Hepatocyte (in vitro differentiated cells): ENCODE measurements at places on chromosomes 7 and 10.

- DNase-seq: no peak
Observed at GRCh38 chr10:92690915-92691590, 1.3 kb downstream of the HHEX start.

- DNase-seq: peak; percentile 33
Observed at GRCh38 chr7:24971333-24972165, 8.4 kb downstream of the OSBPL3 start.

GRCh38 chr10:124333931-124334330 is 84.8 kb downstream of the OAT start:
- DNase-seq: no peak

GRCh38 chr7:33726582-33726981 is 178.8 kb upstream of the BMPER start:
- no peak for DNase-seq

DNA sequence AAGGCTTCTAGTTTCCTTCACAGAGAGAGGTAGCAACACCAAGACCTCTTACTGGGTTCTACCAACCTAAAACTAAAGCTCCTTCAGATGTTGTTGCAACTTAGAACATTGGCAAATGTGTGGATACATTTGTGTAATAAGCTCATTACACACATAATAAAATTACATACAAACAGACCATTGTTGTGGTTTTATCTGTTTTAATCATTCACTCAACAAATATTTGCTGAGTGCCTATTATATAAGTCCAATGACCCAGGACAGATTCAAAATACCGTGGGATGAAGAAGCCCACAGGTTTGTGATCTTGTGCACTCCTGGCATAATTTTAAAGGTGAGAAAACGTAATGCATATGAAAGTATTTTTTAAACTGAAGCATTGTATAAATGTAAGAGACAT is 160.4 kb upstream of the NPVF start:
- no peak for DNase-seq

GRCh38 chr10:85645053-85645452 is 721.5 kb downstream of the GRID1 start:
- DNase-seq: no peak

DNA sequence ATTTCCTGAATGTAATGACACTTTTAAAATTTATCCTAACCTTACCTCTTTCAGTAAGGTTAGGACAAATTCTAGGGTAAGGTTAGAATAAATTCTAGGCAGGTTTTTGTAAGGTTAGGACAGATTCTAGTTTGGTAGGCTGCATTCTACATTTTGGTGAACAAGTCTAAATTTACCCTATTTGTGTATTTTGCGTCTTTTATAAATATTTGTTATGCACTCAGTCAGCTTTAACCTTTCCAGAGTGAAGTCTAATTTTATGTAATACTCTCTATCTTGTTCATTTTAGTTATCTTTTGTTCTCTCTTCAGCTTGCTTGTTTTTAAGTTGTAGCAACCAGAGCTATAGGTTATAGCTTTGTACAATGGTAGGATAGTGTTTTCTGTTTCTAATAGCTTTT is 54.0 kb downstream of the GLCCI1 start:
- DNase-seq: no peak

- DNase-seq: no peak
Observed at GRCh38 chr7:44278451-44279161, 46.8 kb downstream of the CAMK2B start.

GRCh38 chr7:36607721-36608095 is 116.6 kb downstream of the AOAH start:
- no peak for DNase-seq

- no peak for DNase-seq
Observed at GRCh38 chr7:75969182-75969581, 25.2 kb downstream of the TMEM120A start.

DNA sequence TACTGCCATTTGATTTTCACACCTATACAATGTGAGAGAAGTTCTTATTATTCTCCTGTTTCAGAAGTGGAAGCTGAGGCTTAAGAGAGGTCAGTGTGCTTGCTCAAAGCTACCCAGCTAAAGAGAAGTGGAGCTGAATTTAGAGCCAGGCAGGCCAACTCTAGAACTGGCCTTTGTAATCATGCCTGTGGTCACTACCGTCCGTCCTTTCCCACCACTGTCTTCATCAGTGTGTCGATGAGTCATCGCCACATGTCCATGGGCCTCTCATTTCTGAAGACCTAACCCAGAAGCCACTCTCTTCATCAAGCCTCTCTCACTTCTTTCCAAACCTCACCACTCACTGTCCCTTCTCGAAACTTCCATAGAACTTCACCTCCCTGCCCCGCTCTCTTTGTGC is 237.8 kb downstream of the KIAA1217 start:
- no peak for DNase-seq

DNA sequence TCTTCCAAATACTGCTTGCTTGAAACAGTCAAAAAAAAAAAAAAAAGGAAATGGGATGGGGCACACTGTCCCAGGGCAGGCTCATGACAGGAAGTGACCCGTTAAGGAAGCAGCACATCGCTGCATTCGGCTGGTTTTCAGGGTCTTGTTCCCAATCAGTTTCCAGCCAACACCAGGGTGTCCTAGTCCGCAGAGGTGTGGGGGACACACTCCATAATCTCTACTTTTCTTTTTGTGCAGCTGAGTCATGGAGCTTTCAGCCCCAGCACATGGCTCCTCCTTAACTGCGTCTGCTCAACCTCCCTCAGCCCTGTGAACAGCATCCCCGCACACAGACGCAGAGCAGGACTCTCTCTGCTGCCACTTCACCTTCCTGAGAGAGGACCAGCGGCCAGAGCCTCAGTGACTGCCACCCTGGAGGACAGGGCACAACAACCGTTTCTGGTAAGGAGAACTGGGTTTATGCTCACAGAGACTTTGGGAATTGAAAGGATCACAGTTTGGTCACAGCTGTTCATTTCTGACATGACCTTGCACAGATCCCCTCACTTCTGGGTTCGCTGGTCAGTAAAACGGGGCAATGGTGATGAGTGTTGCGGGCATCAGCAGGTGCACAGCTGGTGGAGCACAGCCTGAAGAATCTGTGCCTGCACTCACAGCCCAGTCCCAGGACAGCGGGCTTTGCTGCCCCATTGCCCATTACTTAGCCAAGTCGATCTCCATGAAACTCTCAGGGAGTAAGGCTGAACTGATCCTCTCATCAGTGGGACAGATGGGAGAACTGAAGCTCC is at the start of gene GIMAP5:
Gene GIMAP5 (plus strand): TSS at position 154 of the 791 bp plus-strand sequence. CDS start 3,467 bp downstream, outside the sequence.
- DNase-seq: no peak

GRCh38 chr7:138303230-138304070 is 156.6 kb upstream of the TRIM24 start:
- no peak for DNase-seq

DNA sequence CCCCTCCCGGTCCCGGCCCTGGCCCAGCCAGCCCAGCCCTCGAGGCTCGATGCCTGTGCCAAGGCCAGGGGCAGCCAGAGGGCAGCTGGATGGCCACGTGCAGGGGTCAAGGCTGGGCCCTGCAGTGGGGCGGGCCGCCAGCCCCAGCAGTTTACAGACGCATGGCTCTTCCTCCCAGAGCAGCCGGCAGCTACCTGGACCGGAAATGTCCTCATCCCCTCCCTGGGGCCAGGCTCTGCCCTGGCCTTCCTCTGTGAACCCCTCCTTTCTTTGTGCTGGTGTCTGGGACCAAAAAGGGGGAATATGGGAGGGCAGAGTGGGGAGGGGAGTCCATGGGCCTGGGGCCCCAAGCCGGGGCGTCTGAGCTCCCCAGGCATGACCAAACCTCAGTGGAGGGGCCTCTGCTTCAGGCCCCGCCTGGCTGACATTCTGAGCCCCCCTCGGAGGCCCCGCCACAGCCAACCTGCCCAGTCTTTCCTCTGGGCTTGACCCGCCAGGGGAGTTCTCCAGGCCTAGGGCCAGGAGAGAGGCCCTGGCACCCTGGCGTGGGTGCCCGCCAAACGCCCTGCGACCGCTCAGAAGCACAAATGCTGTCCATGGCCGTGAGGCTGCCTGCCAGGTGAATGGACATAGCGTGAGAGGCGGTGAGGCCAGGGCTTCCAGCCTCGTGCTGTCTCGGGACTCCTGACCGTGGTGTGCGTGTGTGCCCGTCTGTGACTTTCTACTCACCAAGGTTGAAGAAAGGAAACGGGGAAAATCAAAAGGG is 24.7 kb upstream of the AMZ1 start:
- DNase-seq: no peak

DNA sequence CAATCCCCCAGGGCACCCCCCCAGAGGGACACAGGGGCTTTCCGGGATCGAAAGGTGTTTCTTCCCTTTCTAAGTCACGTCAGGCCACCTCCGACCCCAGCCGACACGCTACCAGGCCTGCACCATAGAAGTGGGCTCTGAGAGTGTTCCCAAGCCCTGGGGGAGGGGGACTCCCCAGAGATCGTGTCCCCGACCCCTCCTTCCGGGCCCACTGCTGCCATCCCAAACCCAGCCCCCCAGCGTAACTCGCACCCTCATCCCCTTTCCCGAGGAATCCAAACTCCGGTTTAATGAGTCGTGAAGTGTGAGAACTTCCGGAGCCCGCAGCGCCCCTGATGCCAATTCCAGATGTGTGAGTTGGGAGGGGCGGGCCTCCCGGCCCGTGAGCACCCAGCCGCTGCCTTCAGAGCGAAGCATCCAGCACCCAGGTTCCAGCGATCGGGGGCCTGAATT is 11.3 kb downstream of the UNCX start:
- no peak for DNase-seq
